Effector memory CD4-positive, alpha-beta T cell (primary cell): ENCODE measurements at places on chromosomes 13 and 19.

- DNase-seq = no peak
Observed at GRCh38 chr13:37667702-37668101, 69.1 kb upstream of the POSTN start.

DNA sequence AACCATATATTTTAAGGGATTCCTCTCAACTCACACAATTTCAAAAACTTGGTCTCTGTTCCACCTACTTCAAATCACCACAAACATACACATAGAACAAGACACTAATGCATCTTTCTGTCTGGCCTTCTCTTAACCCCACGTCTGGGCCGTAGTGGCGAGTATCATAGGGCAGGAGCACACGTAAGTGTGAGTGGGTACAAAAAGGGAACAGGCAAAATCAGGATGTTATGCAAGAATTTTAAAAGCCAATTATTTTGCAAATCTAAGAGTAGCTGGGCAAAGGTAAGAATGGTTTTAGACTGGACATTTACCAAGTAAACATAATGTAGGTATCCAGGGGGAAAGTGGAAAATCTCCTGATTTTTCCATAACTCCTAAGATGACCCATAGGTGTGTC, 35.1 kb downstream of the MTMR6 start:
- DNase-seq = no peak

- DNase-seq = no peak
Observed at GRCh38 chr13:78193846-78194245, 275.2 kb upstream of the EDNRB start.

- DNase-seq = no peak
Observed at GRCh38 chr13:71312923-71313322, 554.1 kb downstream of the DACH1 start.

- DNase-seq = peak; percentile 29
Observed at GRCh38 chr19:14089662-14090508, 666 bp downstream of the SAMD1 start.

GRCh38 chr13:40508127-40508526, 158.3 kb downstream of the FOXO1 start:
- DNase-seq = no peak

DNA sequence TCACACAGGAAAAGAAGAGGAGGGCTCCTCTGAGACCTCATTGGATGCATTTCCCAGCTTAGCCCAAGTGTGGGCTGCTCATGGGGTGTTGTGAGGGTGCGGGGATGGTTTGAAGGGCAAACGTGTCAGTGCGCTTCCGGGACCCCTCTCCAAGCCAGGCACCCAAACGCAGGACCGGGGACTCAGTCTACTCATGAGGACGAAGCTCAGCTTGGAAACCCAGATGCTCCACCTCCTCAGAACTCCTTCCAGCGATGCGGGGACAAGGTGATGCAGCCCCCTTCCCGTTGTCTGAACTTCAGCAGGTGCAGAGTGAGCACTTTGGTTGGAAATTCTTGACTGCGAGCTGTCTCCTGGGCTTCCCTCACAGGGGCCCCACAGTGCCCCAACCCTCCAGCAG, 33.1 kb upstream of the MTIF3 start:
- DNase-seq = no peak

GRCh38 chr13:39401046-39401705, 201.8 kb downstream of the LHFPL6 start:
- DNase-seq = no peak

DNA sequence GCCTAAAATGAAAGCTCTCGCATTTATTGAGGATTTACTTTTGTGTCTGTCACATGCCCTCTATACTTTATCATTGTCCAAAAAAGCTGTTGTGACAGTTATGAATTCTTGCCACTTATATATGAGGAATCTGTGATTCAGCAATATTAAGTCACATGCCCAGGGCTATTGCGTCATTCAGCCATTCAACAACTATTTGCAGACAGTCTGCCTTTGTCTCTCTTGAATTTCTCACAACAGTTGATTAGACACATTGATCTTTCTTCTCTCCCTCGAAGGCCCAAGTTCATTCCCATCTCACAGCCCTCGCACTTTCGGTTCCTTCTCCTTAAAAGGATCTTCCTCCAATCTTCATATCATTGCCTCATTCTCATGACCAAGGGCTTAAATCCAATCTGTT, 342.6 kb downstream of the MZT1 start:
- no peak for DNase-seq

GRCh38 chr13:91719033-91719432, 320.6 kb downstream of the GPC5 start:
- no peak for DNase-seq

- no peak for DNase-seq
Observed at GRCh38 chr19:1383017-1383311, 743 bp upstream of the NDUFS7 start.

- no peak for DNase-seq
Observed at GRCh38 chr13:79966059-79966458, 374.9 kb downstream of the SPRY2 start.

DNA sequence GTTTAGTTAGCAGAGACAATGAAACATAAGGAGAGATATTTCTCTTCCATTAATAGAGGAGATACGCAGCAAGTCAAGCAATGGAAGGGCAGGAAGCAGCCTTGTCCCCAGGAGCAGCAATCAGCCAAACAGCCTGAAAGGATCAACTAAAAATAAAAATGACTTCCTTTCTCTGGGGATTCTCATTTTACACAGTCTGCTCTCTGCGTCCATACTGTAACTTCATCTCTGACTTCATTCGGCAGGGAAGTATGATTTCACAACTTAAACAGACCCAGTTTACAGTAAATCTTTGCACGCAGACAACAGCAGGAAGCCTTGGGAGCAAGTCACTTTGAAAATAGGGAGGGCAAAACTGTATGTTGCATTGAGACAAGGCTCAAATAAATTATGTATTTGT, 826.7 kb downstream of the DIAPH3 start:
- DNase-seq = no peak

- DNase-seq = no peak
Observed at GRCh38 chr13:20124303-20124702, 36.5 kb downstream of the GJA3 start.

GRCh38 chr19:52993342-52994178, 20.2 kb upstream of the ERVV-1 start:
- peak; percentile 78 for DNase-seq

DNA sequence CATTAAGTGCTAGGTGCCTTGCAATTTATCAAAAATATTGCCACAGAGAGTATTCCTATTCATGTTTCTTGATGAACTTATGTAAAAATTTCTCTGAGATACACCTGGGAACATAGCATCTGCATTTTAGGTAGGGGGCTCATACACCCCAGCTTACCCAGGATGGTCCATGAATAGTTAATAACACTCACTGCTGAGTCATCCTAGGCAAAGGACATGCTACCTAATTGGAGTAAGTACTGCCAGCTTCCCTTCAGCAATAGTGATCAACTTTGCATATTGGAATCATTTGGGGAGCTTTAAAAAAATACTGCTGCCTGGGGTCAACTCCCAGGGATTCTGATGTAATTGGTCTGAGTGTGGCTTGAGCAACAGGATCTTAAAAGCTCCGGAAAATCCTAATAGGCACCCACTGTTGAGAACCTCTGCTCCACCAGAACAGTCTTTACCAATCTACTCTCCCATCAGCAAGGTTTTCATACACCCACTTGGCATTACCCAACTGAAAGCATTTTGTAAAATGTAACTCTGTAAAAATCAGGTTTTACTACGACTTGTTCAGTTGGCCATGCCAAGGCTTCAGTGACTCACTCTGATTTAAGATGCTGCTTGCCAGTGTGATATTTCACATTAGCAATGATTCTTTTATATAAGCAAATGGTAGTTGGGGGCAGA, 67.2 kb upstream of the FNDC3A start:
- DNase-seq = no peak

DNA sequence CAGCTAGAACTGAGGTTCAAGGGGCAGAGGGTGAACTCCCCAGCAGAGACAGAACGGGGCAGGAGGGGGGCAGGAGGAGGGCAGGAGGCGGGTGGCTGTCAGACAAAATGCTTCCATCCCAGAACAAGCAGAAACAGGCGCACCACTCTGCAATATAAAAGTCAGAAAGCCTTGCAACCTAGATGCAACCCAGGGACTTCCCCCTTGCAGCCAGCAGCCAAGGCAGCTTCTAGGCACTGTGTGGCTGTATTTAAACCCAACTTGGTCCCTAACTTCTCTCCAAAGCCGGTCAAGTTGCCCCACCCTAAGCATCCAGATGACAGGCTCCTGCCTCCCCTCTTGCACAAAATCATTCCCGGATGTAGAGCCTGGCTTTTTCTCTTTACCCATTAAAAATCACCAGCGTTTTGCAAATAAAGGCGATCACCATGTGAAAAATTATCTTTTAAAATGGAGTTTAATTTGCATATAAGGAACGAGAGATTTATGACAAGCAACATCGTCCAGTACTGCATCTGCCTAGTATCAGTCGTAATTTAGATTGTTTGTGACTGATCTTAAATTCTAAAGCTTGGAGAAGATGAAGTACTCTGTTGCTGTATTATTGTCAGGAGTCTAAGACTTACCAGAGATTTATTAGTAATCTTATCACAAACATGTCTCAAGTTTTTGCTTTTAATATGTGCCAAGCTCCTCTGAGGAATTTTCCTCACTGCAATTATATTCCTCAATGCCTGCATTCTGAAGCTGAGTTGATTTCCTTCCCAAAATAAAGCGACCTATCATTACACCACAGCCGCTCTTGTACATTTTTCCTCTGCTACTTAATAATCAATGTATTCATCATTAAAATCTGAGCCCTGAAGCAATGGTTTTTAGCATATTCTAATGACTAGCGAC, 307.1 kb upstream of the ZNF507 start:
- DNase-seq = no peak

- DNase-seq = no peak
Observed at GRCh38 chr13:74115133-74115532, 19.1 kb downstream of the KLF12 start.

- DNase-seq = no peak
Observed at GRCh38 chr19:30754162-30754561, 382.0 kb downstream of the ZNF536 start.

DNA sequence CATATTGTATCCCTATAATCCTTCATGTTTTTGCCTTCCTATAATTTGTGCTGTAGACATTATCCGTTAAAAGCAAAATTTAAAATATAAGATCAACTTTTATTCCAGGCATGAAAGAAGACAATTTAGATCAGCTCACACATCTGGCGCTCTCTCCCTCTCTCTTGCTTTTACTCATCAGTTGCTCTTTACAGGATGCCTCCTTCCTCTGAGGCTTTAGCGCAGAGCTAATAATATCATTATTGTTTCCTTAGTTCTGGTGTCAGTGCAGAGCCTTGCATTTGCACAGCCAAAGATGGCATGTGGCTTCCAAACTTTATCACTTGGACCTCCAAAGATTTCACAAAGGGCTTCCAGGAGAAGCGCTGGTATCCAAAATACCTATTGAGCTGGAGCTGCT, 295.1 kb downstream of the FGF9 start:
- no peak for DNase-seq

DNA sequence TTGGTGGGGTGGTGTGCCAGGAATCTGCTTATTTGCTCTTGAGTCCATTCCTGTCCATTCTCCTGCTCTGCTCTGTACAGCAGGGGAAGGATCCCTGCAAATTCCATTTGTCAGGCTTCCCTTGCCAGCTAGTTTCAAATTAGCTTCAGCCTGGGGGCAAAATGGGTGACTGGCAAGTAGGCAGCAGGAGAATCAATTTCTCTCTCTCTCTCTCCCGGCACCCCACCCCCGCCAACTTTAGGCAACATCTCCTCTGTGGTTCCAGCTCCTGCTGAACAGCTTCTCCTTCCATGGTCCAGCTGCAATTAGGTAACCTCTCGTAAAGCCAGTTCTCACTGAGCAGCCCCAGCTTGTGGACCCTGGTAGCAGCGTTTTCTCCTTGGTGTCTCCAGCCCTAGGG, 6.7 kb upstream of the MYCBP2 start:
- no peak for DNase-seq

DNA sequence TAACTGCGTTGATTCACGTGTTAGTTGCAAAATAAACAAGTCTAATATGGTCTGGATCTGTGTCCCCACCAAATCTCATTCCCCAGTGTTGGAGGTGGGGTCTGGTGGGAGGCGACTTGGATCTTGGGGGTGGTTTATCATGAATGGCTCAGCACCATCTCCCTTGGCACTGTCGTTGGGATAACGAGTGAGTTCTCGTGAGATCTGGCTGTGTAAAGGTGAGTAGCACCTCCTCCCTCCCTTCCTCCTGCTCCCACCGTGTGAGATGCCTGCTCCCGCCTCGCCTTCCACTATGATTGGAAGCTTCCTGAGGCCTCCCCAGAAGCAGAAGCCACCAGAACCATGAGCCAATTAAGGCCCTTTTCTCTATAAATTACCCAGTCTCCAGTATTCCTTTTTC, 4.8 kb downstream of the PEAK3 start:
- no peak for DNase-seq

- no peak for DNase-seq
Observed at GRCh38 chr13:97761796-97762540, 191.5 kb upstream of the IPO5 start.

DNA sequence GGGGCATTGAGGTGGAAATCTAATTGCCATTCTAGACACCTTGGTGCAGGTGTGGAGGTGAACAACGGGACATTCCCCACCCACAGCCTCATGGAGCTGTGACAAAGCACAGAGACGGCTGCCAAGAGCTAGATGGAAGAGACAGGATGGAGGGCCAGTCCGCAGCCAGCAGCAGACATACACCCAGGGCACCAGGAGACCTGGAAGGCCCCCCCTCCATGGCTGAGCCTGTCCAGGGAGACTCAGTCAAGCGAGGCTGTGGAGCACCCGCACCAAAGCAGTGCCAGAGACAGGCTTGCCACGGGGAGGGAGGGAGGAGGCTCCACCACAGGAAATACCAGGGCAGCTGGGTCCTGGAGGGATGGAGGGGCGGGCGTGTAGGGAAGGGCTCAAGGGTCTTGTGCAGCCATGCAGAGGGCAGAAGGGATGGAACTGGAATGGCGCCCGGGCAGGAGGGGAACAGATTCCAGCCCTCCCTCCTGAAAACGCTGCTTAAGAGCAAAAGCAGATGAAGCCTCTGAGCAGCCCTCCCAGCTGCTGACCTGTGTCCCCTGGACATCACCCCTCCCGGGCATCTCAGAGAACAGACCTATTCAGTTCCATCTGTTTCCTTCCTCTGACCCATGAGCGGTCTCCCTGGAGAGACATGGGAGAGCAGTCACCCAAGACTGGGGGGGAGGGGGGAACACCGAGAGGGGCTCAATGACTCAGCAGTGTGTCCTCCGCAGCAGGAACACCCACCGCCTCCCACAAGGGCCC, 14.4 kb downstream of the EPS15L1 start:
- no peak for DNase-seq

GRCh38 chr19:8577247-8577646, at the start of gene MYO1F:
MYO1F (minus strand) TSS chr19:8577442; CDS start chr19:8577309, 133 bp downstream.
- DNase-seq = no peak

GRCh38 chr19:2188708-2189385, 25.1 kb downstream of the DOT1L start:
- no peak for DNase-seq

- DNase-seq = no peak
Observed at GRCh38 chr13:31441800-31442510, 242.2 kb downstream of the B3GLCT start.

DNA sequence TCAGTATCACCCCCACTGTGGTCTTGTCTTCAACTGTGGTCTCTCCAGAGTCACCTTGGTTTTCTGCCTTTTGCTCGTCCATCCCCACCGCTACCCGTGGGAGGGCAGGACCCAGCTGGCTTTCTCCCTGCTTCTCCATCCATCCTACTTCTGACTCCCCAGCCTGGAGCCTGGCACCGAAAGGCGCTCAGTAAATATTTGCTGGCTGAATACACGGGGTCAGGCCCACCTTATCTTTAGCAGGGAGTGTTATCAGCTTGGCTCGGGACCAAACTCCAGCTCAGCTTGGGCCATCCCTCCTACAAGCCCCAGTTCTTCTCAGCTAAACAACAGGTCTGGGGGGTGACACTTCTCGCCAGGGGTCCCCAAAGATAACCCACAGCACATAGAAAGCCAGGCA, 62.0 kb upstream of the KLF2 start:
- DNase-seq = no peak
